Fibroblast of skin of right biceps (primary cell): ENCODE measurements at places on chromosomes 4 and X.

DNA sequence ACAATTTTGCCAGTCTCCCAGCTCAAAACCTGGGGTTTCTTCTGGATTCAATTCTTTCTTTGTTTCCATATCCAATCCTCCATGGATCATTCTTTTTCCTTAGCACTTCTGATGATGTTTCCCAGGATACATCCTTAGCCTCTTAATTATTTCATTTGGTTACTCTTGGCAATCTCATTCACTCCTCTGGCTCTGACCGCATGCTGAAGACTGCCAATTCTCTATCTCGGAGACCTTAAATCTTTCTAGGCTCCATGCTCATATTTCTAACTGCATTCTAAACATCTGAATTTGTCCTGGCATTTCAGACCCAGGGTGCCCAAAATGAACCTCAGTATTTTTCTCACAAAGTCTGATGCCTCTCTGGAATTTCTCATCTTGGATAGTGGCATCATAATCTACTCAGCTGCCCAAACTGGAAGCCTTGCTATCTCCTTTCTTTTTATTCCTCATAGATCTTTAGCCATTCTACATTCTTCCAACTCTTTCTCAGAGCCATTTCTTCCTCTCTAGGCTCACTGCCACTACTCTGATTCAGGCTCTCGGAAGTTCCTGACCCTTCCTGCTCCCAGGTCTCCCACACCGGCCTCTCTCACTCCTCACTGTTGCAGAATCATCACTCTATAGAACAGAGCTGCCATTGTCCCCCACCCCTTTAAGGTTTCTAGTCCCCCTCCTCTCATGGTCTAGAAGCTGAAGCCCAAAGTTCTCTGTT is 290.2 kb downstream of the CAMK2D start:
- DNase-seq = peak; percentile 30

- DNase-seq = no peak
These were observed 111.1 kb downstream of the APOOL start for GRCh38 chrX:85114776-85115175.

GRCh38 chr4:128601991-128602695 is 207.4 kb upstream of the JADE1 start:
- DNase-seq = peak; percentile 79

DNA sequence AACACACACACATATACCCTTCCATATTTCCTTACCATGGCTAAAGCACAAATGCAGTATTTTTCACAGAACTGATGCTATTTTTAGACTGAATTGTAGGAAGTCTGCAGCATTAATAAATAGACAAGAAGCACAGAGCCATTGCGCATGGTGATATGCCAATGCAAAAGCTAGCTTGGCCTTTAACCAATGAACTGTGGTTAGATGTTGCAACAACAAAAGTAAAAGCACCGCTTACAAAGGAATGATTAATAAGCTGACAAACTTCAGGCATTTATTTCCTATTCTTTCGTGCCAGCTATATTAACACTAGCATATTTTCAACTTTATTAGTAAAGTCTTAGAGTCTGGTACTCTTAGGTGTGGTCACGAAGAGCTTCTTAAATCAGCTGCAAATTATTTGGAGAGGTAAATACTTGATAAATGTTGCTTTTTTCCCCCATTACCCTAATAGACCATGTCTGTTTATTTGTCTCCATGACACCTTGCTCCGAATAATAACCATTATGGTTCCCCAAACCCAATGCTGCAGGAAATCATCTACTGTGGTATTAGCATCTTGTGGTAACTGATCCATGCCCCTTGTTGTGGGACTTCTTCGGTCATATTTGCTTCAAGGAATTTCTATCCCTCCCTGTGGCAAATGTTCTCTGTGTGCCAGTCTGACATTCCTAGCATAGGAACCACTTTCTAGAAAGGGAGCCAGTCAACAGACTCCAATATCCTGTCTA is 306.1 kb upstream of the TAPT1 start:
- DNase-seq = peak; percentile 89

DNA sequence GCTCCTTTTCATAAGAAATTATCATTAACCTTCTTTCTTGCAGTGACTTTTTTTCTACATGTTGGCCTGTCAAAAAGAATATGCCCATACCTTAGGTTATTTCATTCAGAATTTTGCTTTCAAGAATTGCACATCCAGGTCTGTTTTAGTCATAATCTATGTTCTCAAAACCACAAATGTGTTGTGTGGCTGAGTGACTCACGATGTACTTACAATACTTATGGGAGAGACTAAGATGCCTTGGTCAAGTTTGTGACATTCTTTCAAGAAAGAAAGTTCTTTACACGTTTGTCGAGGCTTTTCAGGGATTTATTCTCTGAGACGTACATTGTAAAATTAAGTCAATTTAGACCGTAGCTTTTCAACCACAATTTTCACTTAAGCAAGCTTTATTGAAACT is 396.7 kb downstream of the FSTL5 start:
- peak; percentile 73 for DNase-seq

GRCh38 chrX:103442536-103442901 is 66.2 kb downstream of the BEX3 start:
- DNase-seq = peak; percentile 21
